ENCODE measurements at places on chromosomes 12 and 14.
A peak's percentile ranks its signal among the peaks of the same experiment; 100 is the strongest.

GRCh38 chr14:54689928-54690327 lies 123.0 kb downstream of the SAMD4A start:
- DNase-seq = no peak

DNA sequence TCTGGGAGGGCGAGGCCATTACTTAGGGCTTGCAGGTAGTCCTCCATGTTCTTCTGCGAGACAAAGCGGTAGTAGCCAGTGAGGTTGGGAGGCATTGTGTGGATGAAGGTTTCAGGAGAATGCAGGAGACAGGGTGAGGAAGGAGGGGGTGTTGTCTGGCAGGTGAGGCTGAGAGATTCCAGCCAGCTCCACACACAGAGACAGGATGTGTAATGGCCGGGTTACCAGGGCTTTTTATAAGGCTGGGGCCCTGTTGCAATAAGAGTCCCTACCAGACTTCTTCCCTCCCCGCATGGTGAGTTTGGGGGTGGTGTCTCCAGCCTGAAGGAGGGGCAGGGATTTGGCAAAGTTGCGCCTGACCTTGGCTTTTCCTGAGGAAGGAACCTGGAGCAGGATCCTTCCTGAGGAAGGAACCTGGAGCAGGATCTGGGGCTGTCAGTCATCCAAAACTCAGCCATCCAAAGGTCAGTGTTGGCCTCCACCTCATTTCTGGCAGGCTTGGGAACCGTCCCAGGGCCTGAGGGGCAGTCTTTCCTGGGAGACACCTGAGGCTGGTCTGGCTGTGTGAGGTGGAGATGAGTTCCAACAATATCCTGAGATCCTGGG lies at the start of gene RBP5:
TSS of gene RBP5 (minus strand) at position 209 of the 606 bp plus-strand sequence. CDS start at position 95, 114 bp downstream.
- no peak for DNase-seq

GRCh38 chr12:30862486-30862885 lies 64.1 kb upstream of the TSPAN11 start:
- no peak for DNase-seq

DNA sequence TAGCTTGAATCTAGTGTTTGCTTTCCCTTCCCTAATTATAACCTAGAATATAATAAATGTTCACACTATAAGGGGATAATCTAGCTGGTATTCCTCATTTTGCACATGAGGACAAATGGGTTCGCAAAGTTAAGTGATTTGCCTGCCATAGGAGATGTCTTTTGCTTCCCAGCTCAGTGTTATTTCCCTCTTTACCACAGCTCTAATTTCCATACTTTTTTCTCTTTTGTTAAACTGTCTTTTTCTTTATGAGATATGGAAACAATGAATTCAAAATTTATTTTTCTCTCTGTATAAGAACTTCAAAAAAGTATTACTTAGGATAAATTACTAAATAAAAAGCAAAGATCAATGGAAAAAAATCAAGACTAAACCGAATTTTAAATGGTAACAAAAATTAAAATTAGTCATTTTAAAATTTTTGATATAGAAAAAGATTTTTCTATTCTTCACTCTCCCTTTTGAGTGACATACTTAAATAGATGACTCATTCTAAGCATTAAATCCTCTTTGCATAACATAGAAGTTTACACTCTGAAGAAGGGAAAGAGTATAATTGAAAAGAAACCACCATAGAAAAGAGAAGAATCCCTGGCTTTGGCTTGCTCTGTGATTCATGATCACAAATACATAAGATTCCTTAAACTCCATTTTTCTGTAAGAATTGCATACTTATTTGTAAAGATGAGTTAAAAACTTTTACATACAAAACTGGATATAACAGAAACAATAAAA lies 97.3 kb downstream of the INSM2 start:
- peak; percentile 38 for DNase-seq

- peak; percentile 95 for DNase-seq
These were observed 1.4 kb upstream of the ZFP36L1 start for GRCh38 chr14:68794130-68794850.

DNA sequence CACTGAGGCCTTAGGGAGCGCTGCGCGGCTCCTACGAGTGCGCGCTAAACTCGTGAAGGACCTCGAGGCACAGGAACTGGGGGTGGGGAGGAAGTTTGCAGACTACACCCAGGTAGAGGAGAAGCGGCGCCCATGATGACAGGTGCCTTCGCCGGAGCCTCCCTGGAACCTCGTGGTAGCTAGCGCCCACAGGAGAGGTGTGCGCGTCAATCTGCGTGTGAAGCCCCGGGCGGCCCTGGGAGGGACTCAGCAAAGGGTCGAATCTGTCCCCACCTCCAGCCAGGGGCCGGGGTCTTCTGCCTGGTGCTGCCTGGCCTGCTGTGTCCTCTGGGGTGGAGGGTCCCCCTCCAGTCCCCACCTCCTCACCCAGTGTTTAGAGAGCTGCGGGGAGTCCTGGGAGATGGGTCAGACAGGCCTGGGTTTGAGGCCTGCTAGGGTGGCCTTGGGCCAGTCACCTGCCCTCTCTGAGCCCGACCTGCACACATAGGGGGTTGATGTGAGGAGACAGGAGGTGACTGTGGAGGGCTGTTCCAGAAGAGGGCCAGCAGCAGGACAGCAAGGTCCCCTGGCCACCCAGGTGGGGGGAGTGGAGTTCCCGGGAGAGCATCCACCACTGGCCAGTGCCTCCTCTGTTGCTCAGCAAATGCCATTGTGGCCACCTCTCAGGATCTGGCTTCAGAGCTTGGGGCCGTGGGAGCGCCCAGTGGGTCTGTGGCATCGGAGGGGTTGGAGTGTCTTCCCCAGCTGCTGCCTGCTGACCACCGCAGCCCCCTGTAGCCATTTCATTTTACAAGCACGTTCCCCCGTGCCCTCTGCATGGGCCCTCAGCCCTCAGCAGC lies 20.2 kb upstream of the KIF26A start:
- no peak for DNase-seq

DNA sequence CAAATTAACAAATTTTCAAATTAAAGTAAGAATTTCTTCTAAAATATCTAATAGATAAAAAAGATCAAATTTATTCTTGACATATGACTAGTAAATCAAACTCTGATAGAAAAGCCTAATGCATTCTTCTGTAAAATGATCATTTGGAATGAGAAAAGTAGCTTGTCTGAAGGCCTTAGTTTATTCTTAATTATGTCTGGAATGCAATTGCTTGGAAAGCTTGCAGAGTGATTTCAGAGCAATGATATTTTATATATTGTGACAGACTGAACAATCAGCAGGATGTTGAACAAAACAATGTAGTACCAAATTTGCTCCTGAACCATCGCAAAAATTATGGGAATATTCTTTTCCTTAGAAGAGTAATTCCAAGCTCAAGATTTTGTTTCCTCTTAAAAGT lies 789.6 kb upstream of the NOVA1 start:
- peak; percentile 68 for DNase-seq

DNA sequence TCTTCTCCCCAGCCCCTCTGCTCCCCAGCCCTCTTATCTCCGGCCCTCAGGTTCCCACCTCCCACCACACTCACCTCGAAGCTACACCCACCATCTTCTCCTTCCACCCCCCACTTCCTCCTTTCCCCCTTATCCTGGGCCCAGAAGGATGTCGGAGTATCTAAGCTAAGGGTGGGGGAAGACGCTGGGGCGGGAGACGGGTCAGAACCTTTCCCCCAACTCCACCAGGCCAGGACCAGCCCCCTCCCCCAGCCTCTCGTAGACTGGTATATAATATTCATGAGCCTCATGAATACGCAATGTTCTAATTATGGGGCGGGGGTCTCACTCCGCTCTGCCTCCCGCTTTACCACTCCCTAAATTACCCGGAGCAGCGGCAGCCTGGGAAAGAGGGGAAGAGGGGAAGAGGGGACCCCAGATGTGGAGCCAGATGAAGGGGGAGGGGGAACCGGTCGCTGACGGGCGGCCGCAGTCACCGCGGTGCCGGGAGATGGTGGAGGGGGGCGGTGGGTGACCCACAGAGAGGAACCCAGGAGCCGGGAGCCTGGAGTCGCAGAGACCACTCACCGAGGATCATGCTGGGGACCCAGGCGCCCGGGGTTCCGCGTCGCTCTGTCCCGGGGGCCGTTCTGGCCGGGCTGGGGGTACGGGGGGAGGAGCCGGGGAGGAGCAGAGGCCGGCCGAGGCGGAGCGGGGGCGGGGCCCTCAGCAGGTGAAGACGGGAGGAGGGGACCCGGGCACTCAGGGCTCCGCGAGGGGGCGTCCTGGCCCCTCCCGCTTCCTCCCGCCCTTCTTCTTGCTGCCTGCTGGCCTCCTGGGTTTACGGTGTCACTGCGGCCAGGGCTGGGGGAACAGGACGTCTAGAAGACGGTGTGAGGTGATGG lies 6.4 kb upstream of the ZNF385A start:
- no peak for DNase-seq

- DNase-seq = no peak
These were observed 719.7 kb upstream of the TBX3 start for GRCh38 chr12:115403689-115404088.

DNA sequence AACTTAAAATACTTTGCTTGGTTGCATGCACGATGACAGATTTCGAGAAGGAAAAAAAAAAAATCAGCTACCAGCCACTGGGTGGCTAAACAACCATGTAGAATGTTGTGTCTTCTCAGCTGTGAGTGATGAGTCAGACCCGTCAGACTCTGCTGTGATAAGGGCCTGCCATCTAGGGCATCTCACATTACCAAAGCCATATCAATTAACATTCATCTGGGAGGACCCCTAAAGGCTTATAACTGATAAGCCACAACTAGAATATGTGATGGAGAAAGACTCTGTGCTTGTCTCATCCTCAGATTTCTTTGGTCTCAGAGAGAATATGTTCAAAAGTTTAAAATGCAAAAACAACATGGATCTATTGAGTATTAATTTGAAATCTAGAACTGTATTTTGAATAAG lies 111.5 kb downstream of the PAX9 start:
- peak; percentile 74 for DNase-seq

- no peak for DNase-seq
These were observed 514.6 kb downstream of the FUT8 start for GRCh38 chr14:65926935-65927700.

DNA sequence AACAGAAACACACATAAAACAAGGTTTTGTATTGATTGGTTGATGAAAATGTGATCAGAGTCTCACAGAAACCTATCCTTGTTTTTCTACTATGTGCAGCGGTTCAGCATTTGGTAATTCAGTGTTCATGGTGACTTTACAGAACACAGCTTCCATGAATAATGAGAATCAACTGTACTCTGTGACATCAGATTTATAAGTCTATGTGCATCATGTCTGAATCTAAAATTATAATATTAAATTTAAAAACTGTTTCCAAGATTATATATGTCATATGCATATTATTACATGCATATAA lies 104.3 kb downstream of the SLC16A7 start:
- peak; percentile 43 for DNase-seq

- DNase-seq = no peak
These were observed 4.1 kb downstream of the RDH16 start for GRCh38 chr12:56953314-56953713.

- peak; percentile 60 for DNase-seq
These were observed 132.8 kb upstream of the BTG1 start for GRCh38 chr12:92278378-92278828.

DNA sequence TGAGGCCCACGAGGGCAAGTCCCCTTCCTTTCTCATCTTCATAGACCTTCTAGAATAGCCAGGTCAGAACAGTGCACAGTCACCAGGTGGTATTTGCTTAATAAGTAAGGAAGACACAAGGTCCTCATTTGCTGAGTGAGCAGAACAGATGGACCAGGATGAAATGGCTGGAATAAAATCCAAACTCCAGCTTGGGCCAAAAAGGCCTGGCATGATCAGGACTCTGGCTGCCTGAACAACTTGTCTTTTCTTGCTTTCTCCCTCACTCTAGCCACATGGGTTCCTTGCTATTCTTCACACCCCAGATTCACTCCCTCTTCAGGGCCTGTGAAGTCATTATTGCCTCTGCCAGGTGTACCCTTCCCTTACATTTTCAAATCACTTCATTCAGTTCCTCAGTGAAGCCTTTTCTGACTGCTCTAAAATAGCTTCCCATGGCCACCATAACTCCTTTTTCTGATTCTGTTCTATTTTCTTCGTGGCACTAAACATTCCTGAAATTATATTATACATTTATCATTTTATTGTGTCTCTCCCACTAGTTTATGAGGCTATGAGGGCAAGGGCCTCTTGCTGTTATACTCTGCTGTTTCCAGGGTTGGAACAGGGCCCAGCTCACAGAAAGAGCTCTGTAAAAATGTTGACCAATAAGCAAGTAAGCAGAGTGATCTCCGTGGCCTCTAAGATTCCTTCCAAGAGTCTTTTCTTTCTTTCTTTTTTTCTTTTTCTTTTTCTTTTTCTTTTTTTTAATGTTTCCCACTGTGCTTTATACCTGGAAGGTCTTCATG lies 150.8 kb downstream of the TTC8 start:
- no peak for DNase-seq

GRCh38 chr14:21097636-21098075 lies 799 bp downstream of the ZNF219 start:
- DNase-seq = peak; percentile 37

GRCh38 chr14:22502551-22502950 lies 86.5 kb downstream of the DAD1 start:
- DNase-seq = no peak

DNA sequence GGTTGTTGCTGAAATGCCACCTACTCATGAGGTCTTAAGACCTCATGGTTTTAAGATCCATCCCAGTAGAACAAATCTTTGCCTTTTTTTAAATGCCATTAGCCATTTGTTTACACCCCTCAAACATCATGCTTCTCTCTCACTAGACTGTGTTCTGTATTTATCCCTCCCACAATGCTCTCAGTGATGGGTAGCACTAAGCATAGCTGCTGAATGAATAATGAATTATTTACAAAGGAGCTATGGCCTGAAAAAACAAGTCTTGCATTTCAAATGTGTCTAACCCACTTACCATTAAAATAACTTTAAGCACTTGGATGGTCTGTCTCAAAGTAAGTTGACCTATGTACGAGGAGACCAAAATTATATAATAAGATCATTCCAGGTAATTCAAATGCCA lies 334.5 kb downstream of the PAWR start:
- DNase-seq = no peak

DNA sequence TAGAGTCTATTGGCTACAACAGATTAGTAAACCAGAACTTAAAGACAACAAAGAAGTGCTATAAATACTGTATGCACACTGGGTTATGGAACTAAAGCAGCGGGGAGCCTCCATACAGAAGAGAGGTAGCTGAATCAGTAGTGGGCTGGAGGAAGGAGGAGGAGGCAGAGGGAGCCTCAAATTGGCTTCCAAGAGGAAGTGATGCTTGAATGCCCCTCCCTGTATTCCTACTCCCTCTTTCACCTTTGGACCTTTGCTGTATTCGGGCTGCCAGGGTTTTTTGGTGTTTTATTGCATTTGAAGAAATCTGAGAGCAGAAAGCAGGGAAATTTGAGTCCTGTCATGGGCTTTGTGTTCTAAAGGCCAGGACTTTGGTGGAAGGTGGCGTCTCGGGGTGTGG lies 104.0 kb upstream of the PTPRB start:
- DNase-seq = no peak
